A549 treated with CpdA at 1 μM for 4 hours (cell line): ENCODE measurements at places on chromosomes 13 and 19. TPM values are rescaled to one million over a fixed set of nuclear protein-coding genes. Genes with fewer than 3 reads are reported as not detected.

QPCTL gene
- 7.9 to 10.8 TPM (median 9.8 TPM) in 5 replicates for total RNA-seq

TUBGCP3 gene
- total RNA-seq = 15.5 to 18.7 TPM (median 16.9 TPM) in 5 replicates

EPS8L1 gene
- 5.0 to 7.1 TPM (median 5.3 TPM) in 5 replicates for total RNA-seq

ALOX5AP gene
- total RNA-seq = 2.3 to 3.3 TPM (median 2.6 TPM) in 5 replicates
